ENCODE measurements at places on chromosomes 2 and 18.

DNA sequence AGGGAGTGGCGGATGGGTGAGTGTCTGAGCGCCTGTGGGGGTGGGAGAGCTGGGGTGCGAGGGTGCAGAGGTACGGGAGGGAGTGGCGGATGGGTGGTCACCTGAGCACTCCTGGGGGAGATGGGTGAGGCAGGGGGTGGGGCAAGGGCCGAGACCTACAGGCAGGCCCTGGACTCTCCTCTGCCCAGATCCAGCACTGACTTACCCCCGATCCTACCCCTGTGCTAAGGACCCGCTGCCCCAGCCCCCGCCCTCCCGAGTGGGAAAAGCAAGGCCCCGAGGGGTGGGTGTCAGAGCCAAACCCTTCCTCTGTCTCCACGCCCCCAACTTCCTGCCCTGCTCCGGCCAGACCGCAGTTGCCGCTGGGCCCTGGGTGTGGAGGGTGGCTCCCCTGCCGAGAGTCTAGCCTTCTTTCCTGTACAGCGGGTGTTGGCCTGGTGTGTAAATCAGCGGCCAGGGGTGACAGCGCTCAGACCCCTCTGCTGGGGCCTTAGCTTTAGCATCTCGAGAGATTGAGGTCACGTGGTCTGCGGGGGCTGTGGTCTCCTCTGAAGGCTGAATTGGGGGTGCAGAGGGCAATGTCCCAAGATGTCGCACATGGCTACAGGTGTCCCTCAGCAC lies 12.5 kb downstream of the BOK start:
- no peak for DNase-seq

GRCh38 chr2:16318474-16319195 lies 347.0 kb downstream of the CYRIA start:
- DNase-seq: no peak

- DNase-seq: no peak
Measured at GRCh38 chr2:2570360-2570759, 239.3 kb upstream of the MYT1L start.

DNA sequence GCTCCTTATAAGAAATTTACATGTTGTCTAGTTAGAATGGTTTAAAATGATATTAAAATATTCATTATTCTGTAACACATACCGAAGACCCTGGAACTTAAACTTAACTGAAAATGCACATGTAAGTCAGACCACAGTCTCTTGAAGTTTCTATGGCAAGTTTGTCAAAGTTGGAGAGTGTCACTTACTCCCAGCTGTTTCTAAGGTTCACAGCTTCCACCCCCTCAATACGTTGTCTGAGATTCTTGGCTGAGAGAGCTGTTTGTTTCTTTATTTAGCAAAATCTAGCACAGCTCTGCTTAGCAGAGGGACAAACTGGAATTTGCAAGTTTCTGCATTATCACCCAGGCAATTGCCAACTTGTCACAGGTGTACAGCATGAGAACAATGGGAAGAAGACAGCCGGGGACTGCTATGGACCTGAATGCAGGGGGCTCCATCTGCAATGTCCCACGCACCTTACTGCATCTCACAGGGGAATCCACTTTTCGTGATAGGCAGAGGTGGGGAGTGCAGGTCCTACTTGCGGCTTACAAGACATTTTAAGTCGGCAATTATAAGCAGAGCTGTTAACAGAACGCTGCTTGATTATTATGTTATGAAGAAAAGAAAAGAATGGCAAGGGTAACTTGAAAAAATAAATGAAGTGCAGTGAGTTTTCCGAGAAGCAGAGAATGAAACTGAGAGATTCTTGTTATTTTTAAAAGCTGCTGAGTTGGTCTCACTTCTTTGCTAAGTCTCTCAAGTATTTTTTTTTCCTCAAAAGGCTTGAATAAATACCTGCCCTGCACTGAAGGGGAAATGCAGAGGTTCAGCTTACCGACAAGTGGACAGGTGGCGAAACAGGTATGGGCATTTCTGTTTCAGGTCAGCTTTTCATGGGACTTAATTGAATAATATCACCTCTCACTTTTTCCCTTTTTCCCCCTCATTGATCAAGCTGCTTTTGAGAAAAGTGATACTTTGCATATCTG lies 1072.1 kb upstream of the FANCL start:
- no peak for DNase-seq

DNA sequence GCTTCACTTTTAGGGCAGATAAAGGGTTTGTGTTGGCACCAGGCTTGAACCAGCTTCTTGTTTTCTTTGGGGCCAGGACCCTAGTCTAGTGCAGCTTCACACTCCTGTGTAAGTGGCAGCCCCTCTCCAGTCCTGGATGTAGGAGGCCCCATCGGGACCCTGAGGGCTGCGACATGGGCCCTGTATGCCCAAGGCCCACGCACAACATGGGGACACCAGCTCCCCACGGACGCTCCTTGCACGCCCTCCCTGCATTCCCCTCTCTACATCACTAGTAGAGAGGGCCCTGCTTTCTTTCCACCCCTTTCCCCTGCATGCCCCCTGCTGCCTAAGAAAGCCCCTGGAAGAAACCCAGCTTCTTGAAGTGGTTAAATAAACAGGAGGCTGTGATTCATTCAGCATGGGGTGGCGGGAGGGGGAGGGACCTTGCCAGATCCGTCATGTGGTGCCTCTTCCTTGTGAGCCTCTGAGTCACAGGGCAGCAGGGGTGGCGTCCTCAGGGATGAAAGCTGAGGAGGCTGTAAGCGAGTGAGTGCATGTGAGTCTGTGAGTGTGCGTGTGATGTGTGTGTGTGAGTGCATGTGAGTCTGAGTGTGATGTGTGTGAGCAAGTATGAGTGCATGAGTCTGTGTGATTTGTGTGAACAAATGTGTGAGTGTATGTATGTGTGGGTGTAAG lies 42.5 kb downstream of the COPS8 start:
- DNase-seq: no peak

DNA sequence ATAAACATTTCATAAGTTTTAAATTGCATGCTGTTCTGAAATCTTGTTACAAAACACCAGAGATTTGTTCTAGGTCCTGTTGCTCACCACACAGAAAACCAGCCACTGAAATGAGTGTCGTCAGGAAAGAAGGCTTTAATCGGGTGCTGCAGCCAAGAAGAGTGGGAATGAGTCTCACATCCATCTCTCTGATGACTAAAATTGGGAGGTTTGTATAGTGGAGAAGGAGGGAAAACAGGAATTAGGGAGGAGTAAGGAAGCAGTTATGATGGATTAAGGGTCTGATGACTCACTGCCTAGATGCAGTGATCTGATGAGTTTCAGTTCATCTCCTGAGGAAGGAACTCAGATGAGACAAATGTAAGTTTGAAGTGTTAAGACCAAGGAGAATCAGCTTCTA lies 42.1 kb upstream of the GPR39 start:
- DNase-seq: no peak

- DNase-seq: no peak
Measured at GRCh38 chr2:85786444-85786843, 32.7 kb downstream of the ATOH8 start.

DNA sequence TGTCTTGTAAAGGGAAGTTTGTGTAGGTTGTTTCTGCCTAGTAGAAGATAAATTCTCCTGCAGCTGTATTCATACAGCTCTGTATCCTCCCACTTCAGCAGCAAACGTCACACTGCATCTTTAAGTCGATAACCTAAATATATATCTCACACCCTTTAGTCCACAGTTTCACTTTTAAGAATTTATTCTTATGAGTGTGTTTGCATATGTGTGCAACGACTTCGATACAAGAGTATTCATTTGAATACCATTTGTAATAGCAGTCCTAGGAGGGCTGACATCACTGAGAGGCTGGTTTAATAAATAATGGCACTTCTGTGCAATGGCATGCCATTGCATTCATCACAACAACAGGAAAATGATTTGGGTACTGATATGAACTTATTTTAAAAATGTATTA lies 63.8 kb upstream of the MSH6 start:
- DNase-seq: no peak
